ENCODE measurements at places on chromosomes 5 and 9.

GRCh38 chr5:98906756-98907355, 22.0 kb downstream of the CHD1 start:
- no peak for DNase-seq

- no peak for DNase-seq
Observed at GRCh38 chr9:136685790-136686533, 1.3 kb downstream of the AGPAT2 start.

GRCh38 chr5:72508241-72509170, 1.3 kb upstream of the ZNF366 start:
- DNase-seq, result no peak

- DNase-seq, result no peak
Observed at GRCh38 chr5:121967187-121967586, 5.4 kb downstream of the SRFBP1 start.

DNA sequence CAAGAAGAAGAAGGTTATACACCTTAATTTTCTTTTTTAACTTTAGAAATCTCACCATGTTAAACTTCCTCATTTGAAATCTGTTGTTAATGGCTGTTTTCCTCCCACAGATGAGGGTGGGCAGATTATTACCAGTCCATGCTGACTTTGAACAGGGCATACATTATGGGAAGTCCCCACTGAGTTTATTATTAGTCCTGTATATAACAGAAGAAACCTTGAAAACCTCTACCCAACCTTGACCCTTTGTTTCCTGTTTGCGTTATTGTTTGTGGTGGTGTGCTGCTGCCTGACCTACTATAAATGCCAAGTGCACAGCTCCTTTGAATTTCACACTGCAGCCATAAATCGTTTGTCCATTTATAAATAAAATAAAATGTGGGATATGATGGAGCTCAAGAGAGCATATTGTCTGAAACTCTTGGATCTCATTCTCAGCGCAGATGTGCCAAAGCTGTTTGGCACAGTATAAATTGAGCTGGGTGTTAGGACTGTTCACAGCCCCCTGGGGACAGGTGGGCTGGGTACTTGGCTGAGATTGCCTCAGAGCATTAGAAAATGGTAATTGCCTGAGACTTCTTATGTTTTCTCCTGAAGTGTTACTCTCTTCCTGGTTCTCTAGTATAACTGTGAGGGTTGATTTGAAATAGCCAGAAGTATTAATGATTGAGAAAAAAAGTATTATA, 139.6 kb downstream of the SPATA31D1 start:
- no peak for DNase-seq

DNA sequence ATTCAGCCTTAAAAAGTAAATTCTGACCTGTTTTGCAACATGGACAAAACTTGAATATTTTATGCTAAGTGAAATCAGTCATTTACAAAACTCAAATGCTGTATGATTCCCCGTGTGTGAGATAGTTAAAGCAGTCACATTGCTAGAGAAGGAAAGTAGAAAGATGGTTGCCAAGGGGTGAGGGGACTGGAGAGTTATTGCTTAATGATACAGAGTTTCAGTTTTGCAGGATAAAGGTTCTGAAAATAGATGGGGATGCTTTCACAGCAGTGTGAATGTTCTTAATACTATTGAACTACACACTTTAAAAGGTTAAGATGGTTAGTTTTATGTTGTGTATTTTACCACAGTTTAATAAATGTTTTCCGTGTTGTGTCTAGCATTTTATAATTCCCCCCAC, 51.2 kb downstream of the SGCD start:
- no peak for DNase-seq
